ENCODE measurements at places on chromosomes 5 and 9.

- no peak for DNase-seq
These were observed 265.1 kb downstream of the GAS1 start for GRCh38 chr9:86682240-86682639.

GRCh38 chr5:104513640-104514072 is 951.1 kb upstream of the NUDT12 start:
- no peak for DNase-seq

- DNase-seq: no peak
These were observed 87.0 kb upstream of the PHYKPL start for GRCh38 chr5:178319541-178320041.

DNA sequence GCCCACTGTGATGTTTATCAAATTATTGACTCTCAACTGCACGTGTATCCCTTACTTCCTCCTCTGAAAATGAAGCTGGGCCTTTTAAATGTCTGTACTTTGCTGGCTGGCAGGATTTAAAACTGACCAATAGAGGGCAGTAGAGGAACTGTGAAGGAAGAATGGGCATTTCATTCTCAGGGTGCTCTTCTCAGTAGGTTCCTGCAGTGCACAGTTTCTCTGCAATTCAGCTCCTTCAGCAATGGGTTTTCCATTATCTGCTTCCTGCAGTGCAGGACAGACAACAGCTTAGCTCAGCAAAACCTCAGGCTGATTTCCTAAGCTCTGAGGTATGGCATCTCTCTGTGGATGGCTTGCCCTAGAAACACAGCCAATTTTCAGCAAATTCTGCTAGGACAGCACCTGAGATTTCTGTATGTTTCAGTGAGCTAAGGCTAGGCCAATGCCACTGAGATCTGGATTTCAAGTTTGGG is 298.4 kb upstream of the PRDM9 start:
- DNase-seq: peak; percentile 55

DNA sequence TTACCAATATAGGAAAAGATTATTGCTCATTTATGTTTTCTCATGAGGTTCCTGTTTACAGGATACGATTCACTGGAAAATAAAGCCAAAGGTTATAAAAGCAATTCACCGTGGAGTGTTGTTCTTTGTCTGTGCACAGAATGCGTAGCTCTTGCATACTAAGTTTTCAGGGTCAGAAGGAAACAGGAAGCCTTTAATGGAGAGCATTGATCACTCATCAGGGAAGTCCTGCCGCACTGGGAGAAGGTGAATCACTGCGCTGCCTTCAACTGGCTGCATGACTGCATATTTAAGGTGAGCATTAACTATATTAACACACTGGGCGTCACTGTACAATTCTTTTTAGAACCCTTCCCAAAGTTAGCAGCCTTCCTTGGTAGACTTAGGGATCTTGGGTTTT is 74.1 kb upstream of the SYK start:
- no peak for DNase-seq

- DNase-seq: no peak
These were observed 83.6 kb downstream of the NTNG2 start for GRCh38 chr9:132245465-132245864.

DNA sequence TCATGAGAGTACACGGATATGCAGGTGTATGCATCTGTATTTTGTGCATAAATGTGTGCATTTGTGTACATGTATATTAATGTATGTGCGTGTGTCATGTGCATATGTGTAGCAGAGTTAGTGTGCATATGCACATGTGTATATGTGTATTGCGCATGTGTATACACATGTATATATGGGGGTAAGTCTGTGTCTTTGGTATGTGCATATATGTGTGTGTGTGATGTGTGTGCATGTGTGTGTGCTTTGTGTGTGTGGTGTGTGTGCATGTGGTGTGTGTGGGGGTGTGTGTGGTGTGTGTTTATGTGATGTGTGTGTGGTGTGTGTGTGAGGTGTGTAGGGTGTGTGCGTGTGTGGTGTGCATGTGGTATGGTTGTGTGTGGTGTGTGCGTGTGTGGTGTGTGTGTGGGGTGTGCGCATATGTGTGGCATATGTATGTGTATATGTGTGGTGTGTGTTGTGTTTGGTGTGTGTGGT is 13.1 kb upstream of the CTSL start:
- no peak for DNase-seq

- DNase-seq: peak; percentile 17
These were observed 96.0 kb downstream of the LIX1 start for GRCh38 chr5:97046270-97046982.

GRCh38 chr5:132060501-132061161 is at the start of gene IL3:
Gene IL3 (plus strand): TSS chr5:132060655. CDS start chr5:132060707, 52 bp downstream.
- no peak for DNase-seq

- DNase-seq: no peak
These were observed 24.5 kb upstream of the SEMA4D start for GRCh38 chr9:89522261-89522958.

DNA sequence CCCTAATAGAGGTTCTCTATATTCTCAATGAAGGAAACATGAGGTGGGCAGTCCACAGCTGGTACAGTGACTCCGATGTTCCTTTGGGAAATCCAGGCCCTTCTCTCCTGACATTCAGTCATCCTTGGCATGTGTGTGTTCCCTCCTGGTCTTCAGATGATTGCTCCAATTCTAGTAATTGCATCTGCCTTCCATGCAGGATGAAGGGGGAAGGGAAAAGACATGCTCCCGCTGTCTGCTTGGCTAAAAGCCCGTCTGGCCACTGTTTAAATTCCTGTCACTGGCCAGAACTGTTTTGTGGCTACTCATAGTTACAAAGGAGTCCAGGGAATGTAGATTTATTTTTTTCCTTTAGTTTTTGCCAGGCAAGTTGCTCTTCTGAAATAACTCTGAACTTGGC is 65.0 kb downstream of the MAST4 start:
- DNase-seq: no peak

- no peak for DNase-seq
These were observed 60.4 kb downstream of the HMCN2 start for GRCh38 chr9:130325921-130326320.

DNA sequence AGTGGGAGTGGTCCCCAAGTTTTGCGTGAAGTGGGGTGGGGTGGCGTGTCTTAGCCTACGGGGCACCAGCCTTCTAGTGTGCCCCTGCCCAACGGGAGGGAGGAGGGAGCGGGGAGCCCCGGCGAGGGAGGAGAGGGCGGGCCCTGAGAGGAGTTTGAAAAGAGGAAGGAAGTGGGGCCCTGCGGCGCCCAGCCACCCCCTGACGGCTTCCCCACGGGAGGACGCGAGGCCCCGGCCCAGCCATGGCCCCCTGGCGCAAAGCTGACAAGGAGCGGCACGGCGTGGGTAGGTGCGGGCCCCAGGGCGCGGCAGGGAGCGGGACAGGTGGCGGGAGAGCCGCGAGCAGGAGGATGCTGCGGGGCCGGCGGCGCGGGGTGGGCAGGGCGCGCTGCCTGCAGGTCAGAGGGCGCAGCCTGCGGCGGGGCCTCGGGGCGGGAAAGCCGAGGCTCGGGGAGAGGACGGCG is at the start of gene DOCK2:
Gene DOCK2, plus strand, starts transcription at position 191 of the 464 bp plus-strand sequence. Its CDS starts 52 bp downstream, at position 243.
- DNase-seq: no peak

DNA sequence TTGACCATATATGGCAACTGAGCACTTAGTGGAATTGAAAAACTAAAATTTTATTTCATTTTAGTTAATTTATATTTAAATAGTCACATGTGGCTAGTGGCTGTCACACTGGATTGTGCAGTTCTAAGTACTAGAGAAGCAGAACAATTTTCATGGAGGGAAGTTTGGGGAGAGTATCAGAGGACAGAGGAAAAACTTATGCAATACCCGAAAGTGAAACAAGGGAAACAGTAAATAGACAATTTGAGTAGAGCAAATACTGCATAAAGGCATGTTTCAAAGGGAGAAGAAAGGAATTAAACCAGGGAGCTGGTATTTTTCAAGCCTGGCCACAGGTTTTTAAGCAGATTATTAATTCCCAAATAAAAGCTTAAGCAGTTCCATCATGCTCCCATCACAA is 590.5 kb upstream of the RORB start:
- no peak for DNase-seq

DNA sequence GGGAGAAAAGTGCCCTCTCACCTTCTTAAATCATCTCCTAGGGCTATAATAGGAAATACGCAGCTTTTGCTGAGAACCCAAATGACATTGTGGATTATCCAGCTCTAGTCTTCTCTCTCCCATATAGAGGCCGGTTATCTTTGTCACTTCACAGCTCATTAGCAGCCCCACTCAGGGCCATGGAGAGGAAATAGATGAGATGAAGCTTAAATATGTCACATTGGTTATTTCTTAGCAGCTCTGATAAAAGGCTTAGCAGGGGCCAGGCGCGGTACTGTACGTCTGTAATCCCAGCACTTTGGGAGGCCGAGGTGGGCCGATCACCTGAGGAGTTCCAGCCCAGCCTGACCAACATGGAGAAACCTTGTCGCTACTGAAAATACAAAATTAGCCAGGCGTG is 90.0 kb downstream of the GHR start:
- no peak for DNase-seq

DNA sequence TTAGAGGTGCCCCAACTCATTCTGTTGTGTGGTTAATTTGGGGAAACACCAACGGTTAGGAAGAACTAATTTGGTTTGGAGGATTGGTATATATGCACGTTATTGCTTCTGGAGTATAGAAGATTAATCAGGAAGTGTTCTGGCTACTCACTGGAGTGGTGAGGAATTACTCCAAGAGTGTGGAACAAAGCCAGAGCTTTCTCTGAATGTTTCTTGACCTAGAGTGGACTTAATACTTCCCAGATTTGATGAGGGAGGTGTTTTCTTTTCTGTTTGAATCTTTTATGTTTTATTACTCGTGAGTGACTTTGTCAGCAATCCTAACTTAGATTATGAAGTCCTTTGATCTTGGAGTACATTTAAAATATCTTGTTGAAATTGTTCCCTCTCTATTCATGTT is 163.7 kb downstream of the MAN2A1 start:
- no peak for DNase-seq

GRCh38 chr5:107592515-107592914 is 78.2 kb downstream of the EFNA5 start:
- DNase-seq: no peak

DNA sequence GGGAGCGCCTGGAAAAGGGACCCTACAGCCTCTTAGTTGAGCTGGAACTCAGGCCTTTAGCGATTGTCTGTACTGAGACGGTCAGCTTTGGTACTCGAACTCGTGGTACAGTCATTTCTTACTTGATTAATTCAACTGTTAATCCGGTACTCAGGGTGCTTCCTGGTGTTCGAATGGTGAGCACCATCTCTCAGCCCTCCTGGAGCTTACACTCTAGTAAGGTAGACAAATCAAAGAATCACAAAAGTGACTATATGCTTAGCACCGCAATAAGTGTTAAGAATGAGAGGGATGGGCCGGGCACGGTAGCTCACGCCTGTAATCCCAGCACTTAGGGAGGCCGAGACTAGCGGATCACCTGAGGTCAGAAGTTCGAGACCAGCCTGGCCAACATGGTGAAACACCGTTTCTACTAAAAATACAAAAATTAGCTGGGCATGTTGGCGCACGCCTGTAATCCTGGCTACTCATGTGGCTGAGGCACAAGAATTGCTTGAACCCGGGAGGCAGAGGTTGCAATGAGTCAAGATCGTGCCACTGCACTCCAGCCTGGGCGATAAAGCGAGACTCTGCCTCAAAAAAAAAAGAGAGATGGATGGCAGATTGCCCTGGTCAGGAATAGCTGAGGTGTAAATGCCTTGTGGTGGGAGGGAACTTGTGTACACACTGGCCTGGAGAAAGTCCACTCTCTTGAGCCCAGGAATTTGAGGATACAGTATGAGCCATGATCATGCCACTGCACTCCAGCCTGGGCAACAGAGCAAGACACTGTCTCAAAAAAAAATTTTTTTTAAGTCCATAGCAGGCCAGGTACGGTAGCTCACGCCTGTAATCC is 981 bp downstream of the TCOF1 start:
- DNase-seq: no peak

GRCh38 chr5:151181818-151182523 is 24.4 kb upstream of the ANXA6 start:
- no peak for DNase-seq

DNA sequence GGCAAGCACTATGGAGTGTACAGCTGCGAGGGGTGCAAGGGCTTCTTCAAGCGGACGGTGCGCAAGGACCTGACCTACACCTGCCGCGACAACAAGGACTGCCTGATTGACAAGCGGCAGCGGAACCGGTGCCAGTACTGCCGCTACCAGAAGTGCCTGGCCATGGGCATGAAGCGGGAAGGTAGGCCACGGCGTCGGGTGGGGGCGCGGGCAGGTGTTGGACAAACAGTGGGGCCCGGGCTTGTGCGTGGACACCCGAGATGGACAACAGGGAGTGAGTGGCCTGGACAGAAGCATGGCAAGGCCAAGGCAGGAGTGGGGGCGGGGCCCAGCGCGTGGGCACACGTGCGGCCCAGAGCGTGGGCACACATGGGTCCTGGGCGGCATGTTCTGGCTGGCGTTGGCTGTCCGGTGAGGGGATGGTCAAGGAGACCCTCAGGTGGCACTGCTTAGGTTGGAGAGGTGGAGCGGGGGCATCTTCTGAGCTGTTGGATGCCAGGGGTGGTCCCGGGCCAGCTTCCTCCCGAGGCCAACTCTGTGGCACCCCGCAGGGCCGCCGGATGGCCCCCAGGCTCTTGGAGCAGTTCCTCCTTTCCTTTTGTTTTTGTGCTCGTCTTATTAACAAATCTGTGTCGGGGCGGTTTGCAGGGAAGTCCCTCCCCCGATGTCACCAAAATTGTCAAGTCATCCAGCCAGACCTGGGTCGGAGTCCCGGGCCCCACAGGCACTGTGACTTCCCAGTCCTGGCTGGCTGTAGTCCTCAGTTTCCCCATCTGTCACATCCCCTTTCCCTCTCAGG is 82.9 kb downstream of the RXRA start:
- no peak for DNase-seq
